HTR-8/SVneo (cell line): ENCODE measurements at places on chromosomes 13 and 19.

- no peak for DNase-seq
Measured at GRCh38 chr19:43305642-43306041, 36.3 kb upstream of the PSG9 start.

DNA sequence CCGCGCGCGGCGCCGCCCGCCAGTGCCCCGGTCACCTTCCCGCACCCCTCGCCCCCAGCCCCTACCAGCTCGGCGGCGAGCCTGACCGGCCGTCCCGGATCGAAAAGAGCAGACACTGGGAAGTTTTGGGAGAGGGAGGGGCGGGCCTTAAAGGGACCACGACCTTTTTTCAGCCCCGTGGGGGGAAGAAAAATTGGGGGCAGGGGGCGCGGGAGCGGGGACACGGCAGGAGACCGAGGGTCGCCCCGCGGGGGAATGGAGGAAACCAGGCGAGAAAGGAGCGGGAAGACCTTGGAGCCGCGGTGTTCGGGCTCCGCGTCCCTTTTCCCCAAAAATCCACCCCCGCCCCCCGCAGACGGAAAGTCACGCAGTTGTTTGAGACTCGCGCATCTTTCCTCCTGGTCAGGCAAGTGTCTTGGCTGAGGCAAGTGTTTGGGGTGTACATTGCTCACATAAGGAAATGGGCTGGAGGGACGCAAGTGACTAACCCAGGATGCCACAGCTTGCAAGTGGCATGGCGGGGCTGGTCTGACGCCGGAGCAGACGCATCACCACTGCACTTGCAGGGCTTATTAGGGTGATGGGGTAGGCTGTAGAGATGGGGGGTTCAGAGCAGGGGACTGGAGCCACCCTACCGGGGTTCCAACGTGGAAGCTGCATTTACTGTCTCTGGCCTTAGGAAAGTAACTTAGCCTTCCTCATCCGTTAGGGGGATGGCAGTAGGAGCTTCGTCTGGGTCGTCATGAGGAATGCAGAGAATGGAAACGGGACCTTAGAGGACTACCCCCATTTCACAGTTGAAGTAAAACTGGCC, 2.7 kb upstream of the HNRNPL start:
- DNase-seq: peak; percentile 45

- peak; percentile 75 for DNase-seq
Measured at GRCh38 chr19:1767464-1767933, 14.2 kb downstream of the ONECUT3 start.

GRCh38 chr13:79456656-79457365, 24.1 kb upstream of the NDFIP2 start:
- no peak for DNase-seq

DNA sequence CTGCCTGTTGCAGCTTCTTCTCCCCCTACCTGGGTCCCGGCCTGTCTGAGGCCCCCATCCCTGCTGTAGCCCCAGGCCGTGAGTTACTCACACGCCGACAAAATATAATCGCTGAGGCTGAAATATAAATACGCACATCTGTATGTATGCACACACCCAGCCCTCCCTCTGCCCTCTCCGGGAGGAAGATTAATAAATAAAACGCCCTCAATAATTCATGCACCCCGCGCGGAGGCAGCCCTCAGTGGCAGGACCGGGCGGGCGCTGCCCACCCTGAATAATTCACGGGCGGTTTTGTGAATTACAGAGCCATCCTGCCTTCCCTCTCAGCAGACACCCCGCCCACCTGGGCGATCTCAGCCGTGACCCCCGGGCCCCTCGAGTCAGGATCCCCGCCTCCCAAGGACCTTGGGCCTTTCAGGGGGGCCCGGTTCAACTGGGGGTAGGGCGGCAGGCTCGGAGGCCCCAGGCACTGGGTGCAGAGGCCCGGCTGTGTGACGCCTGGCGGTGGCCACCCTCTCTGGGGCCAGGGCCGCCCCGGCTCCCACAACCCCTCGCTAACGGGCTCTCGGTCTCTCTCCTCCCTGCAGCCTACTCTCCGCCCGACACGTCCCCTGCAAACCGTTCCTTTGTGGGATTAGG, 24.2 kb downstream of the SMIM24 start:
- no peak for DNase-seq

DNA sequence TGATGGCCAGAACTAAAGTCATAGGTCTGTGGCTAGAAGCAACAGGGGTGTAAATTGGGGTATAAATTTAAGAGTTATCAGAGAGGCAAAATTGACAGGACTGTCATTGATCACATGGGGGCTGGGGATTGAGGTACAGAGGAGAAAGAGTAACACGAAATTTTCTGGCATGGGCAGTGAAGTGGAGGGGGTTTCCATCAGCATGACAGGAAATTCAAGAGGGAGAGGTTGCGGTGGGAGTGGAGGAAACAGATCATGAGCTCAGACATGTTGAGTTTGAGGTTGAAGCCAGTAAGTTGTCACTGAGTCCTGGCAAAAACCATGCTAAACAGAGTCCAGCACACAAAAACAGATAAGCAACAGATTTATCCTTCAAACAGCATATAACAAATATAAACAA, 192.1 kb upstream of the TSC22D1 start:
- no peak for DNase-seq

DNA sequence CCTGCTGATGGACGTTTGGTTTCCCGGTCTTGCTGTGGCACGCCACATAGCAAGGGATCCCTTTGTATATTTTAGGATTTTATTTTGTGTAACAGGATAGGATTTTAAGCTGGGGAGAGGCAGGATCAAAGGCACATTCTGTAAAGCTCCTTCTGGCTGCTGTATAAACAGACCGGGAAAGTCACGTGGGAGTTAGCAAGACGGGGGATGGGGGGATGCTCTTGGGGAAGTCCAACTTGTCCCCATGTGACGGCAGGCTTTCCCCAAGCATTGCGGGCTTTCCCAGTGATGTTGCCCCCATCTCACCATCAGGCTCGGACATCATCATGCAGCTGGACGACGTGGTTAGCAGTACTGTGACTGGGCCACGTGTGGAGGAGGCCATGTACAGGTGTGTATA, 5.8 kb downstream of the QTRT1 start:
- DNase-seq: no peak

- no peak for DNase-seq
Measured at GRCh38 chr13:102328909-102329308, 72.9 kb downstream of the FGF14 start.

GRCh38 chr13:102401766-102402165, at the start of gene FGF14:
Gene FGF14, minus strand, starts transcription at chr13:102402048.
- DNase-seq: no peak

DNA sequence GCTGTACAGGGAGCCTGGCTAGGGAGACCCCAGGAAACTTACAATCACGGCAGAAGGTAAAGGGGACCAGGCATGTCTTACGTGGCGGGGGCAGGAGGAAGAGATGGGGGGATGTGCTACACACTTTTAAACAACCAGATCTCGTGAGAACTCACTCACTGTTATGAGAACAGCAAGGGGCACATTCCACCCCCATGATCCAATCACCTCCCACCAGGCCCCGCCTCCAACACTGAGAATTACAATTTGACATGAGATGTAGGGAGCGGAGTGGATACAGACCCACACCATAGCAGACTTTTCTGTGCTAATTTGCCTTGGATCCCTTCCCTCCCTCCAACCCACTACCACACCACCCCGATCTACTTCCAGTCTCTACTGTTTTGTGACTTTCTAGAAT, 106.7 kb upstream of the PEG3 start:
- DNase-seq: no peak
